Stimulated activated CD8-positive, alpha-beta memory T cell treated with anti-CD3 and anti-CD28 coated beads, Interleukin-4, amount 100 ng/mL, for 48 hours (primary cell): ENCODE measurements at places on chromosomes 5 and 9.

DNA sequence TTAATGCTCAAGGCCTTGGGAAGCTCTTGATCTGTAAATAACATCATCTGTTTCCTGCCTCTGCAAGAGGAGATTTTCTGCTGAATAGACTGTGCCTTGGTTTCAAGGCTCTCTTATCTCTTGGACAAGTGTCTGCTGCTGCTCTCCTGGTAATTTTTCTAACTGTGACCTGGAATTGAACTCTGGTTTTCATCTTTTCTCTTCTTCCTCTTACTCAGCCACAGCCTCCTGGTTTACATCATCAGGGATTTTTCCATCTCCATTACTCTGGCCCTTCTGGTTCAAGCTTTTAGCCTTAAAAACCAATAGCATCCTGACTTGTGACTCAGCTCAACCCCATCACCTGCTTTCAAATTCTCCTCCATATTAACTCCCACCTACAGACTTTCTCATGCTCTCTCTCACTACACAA, 49.6 kb upstream of the ITGA1 start:
- no peak for DNase-seq

GRCh38 chr9:130639866-130640555, 24.4 kb upstream of the PRDM12 start:
- no peak for DNase-seq

DNA sequence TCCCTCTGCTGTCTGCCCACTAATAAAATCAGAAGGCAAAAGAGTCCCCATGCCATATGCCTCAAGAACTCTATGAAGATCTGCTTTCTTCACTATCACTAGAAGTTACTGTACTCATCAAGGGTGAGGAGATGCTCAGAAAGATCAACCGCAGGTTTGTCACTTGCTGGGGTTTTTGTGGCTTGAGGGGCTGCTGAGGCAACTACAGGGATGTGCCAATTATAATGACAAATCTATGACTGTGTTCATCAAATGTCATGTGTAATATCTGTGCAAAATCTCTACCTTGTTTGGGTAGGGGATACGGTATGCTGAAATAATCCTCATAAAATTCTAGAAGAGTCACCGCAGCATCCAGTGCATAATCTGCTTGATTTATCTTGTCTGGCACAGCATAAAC, 13.0 kb downstream of the ERAP1 start:
- peak; percentile 76 for DNase-seq

- no peak for DNase-seq
These were observed 130.6 kb upstream of the EPB41L4A start for GRCh38 chr5:112549605-112550166.
